ENCODE measurements at places on chromosomes 5 and 9. TPM values are rescaled to one million over a fixed set of nuclear protein-coding genes. Genes with fewer than 3 reads are reported as not detected.

The TMOD1 gene
- polyA plus RNA-seq: 0.67 TPM

The GDA gene
- polyA plus RNA-seq: 0.77 TPM

The TTC16 gene
- polyA plus RNA-seq: 0.41 TPM

The MZB1 gene
- 0.83 TPM for polyA plus RNA-seq

The PCDHB7 gene
- polyA plus RNA-seq: 4.0 TPM

The FAM163B gene
- 0.17 TPM for polyA plus RNA-seq

The TRPM3 gene
- 13.2 TPM for polyA plus RNA-seq

The SLU7 gene
- 73.0 TPM for polyA plus RNA-seq

The IL3 gene
- polyA plus RNA-seq: not detected

GRCh38 chr9:125133403-125134329, 9.7 kb downstream of the SCAI start:
- DNase-seq: no peak

GRCh38 chr9:84841931-84842330, 172.4 kb downstream of the NTRK2 start:
- DNase-seq: no peak

DNA sequence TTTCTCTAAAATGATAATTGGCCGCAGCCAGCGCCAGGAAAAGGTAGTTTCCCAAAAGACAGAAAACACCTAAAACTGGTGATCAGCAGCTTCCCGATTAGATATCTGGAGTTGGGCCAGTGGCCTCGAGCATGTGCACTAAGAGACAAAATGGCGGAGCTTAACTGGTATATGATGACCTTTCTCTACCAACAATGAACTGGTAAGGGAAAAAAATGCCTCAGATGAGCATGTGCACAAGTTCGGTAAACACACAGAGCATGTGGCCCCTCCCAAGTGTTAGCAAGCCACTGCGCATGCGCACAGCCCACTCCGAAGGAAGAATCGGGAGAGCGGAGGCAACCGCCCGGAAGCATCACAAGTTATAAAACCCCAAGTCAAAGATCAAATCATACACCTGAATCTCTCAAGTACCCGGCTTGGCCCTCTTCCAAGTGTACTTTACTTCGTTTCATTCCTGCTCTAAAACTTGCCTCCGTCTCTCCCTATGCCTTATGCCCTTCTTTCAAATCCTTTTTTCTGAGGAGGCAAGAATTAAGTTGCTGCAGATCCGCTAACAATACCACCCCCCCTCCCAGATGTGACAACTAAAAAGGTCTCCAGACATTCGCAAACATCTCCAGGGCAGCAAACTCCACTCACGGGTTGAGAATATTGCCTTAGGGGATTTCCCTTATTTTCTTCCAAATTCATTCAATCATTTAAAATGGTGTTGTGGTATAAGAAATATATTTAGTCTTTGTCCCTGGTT, 15.0 kb upstream of the PTBP3 start:
- DNase-seq: no peak

DNA sequence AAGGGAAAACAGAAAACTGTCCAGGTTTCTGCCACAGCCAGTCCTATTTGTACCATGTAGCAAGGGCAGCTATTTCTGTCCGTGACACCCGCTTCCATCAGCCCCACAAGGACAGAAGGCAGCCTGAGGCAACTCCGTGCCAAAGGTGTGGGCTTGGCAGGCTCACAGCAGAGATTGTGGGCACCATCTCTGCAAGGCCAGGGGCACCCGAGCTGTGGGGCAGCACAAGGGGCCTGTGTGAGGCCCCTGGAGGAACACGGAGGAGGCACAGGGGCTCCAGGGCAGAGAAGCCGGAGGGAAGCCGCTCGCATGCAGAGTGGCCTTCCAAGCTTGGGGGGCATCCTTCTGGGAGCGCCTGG, 43.5 kb downstream of the COL23A1 start:
- no peak for DNase-seq

- DNase-seq: no peak
Measured at GRCh38 chr5:145389047-145389446, 446.1 kb downstream of the PRELID2 start.

- no peak for DNase-seq
Measured at GRCh38 chr9:15182730-15183129, 124.3 kb downstream of the TTC39B start.

DNA sequence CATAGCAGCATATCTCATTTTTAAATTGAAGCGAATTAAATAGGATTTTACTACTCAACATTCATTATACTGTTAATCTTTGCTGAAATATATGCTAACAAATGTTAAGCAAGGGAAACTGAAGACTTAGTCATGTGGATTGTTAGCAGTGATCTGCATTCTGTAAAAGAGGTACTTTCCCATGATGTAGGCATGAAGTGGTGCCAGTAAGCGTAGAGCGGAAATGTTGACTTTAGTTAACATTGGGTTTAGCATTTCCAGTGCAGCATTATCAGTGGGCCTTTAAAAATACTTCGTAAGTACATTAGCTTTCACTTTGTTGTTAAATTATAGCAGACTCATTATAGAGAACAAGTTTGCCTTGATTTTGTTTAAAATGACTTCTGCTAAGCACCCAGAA, 130.3 kb downstream of the CDC42SE2 start:
- no peak for DNase-seq

- DNase-seq: no peak
Measured at GRCh38 chr5:93151121-93151520, 429.9 kb downstream of the NR2F1-AS1 start.

GRCh38 chr9:28502189-28502588, 928.9 kb upstream of the C9orf72 start:
- no peak for DNase-seq

DNA sequence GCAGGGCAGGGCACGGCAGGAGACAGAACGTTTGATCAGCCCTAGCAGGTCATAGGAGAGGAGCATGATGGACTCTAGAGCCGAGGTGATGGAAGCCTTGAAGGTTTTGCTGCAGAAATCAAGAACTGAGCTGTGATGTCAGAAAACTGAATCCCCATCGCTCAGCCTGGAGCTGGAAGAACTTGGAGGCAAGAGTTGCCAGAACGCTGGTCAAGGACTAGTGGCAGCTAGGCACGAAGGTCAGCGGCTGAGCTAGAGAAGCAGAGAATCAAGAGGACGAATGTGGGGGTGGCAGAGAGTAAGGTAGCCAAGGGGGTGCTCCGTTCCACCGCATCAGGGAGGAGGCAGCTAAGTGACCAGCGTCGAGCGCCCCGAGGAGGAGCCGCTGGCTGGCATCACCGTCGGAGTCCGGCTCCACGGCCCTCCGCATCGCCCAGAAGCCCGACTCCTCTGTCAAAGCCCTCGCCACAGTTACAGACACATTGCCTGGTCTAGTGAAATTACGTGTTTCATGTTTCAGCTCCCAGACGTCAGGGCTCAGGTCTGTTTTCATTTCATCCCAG, 1.2 kb upstream of the GALNT10 start:
- DNase-seq: no peak

DNA sequence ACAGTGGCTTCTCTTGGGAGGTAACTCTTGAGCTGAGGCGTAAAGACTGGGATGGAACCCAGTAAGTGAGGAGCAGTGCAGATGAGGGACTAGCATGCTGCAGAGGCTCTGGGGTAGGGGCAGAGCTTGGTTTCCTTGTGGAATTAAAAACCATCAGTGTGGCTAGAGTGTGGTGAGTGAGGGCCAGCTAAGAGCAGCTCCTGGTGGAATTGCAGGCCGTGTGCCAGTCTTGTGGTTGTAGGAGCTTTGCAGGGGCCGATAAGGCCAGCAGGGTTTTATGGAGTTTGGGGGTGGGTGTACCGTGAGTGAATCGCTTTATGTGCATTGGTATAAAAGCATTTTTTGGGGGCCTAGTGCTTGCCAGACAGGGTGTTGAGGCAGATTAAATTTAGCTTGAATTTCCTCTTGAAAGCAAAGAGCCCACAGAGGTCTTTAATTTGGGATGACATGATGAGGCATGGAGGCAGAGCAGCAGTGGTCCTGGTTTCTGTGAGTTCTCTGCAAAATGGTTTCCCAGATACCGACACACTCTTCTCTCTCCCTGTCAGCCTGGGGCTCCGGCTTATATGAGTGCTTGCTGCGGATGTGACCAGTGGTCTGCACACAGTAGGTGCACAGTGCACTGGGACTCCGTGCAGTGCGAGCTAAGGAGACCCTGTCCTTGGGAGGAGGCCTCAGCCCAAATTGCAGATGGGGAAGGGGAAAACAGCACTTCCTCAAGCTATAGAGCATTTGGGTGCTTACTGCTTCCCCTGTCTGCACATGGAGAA, 176.4 kb upstream of the PITX1 start:
- no peak for DNase-seq

DNA sequence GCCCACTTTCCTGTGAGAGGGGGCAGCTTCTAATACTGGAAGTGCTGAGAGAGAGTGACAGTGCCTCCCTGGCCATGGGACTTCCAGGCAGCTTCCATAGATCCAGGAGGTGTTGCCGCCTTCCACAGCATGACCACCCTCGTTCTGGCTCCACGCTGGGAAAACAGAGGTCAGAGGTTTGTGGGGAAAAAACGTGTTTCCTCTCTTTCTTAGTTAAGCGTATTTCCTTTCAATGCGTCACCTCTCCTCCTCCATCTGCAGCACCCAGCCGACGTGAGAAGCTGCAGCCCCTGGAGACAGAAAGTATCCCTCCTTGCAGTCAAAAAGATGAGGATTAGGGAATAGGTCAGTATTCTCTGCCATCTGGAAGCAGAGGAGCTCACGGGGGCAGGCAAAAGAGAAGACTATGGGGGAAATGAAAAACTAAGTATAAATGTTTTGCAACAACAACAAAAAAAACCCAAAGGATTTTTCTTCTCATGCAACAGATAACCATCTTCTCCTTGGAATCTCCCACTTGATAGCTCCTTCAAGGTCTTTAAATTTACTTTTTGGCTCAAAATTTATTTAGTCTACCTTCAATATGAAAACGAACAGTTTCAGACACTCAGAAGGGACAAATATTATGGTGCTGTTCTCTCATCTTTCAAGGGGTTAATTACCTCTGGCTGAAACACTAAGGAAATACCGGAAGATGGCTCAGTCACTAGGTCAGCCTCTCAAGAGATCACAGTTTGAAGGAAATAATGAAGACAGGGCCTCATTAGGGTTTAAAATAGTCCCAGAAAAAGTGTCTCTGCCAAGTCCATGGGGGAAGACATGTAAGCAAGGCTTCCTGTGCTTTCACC, 38.0 kb downstream of the MTMR12 start:
- DNase-seq: no peak

DNA sequence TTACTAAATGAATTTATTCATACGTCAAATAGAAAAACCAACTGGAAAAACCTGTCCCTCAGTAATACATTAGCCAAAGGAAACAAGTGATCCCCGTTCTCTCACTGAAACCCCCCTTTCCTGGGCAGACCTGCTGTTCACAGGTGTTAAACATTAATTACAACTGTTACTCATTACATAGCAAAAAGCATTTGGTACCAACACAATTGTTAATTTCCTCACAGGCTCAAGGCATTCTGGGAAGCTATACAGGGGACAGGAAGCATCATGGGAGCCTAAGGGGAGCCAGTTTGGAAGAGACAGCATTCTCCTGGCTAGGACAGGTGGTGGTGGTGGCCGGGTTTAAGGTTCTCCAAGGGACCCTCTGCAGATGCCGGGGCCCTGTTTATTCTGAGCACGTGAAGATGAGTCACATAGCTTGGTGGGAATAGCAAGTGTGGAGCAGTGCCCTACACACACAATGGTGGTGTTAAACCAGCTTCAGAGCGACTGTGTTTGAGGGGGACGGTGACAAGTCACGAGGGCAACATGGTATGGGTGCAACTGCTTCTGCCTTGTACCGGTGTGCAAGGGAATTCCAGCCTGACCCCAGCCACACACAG, 62.6 kb upstream of the SLC25A51 start:
- DNase-seq: peak; percentile 56

- no peak for DNase-seq
Measured at GRCh38 chr5:131749138-131749537, 47.7 kb downstream of the FNIP1 start.

GRCh38 chr9:96126321-96126881, 175.6 kb downstream of the HSD17B3 start:
- peak; percentile 52 for DNase-seq

- no peak for DNase-seq
Measured at GRCh38 chr5:170720179-170720578, 63.3 kb upstream of the GABRP start.

DNA sequence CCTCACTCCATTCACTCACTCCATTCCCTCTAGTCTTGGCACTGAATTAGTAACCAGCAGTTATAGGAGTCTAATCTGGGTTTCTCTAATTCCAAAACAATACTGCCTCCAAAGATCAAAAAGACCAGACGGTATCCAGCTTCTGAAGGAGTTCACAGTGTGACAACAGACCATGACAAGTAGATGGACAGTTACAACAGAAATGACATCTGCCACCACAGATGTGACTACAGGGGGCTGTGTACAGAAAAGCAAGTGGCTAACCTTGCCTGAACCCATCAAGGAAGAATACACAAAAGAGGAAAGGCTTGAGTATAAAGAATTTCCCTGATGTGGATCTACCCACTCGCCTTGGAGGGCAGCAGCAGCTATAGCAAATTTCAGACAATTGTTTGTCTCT, 112.4 kb downstream of the ACTL7B start:
- no peak for DNase-seq

DNA sequence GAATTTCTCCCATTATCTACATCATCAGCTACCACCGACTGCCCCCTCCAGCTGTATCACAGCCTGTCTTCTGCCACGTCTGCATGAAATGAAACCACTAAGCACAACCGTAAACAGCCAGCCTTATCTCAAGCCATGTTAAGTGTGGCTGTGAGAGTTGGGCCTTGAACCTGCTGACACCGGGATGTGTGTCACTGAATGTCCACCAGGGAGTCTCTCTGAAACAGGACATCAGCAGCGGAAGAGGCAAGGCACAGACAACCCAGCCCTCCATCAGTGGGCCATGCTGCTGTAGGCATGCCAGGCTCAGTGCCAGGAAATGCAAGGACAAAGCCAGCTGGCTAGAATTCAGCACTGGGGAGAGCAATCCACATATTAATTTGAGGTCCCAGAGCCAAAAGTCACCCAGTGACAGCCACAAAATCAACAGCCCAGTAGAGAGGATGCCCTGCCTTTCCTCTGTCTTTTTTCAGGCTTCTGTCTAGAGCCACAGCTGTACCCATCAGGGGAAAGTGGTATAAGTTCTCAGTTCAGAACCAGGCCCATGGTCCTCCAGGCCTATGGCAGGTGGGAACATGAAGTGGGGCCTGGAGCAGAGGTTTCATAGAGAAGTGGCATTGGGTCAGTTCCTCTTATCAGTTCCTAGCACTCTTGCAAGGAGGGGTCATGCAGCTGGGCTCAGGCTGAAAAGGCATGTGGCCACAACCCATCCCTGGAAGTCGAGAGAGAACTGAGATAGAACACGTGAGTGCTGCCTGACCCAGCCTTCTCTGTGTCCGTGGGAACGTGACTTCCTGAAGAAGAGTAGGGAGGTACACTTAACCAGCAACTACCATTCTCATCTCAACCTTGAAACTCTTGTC, 199.4 kb downstream of the ESM1 start:
- DNase-seq: no peak

GRCh38 chr9:127980060-127980705, 606 bp downstream of the EEIG1 start:
- no peak for DNase-seq

GRCh38 chr5:90056911-90057705, 352.4 kb downstream of the CETN3 start:
- DNase-seq: no peak
